ENCODE measurements at places on chromosomes 12 and 14.
A peak's percentile ranks its signal among the peaks of the same experiment; 100 is the strongest.

DNA sequence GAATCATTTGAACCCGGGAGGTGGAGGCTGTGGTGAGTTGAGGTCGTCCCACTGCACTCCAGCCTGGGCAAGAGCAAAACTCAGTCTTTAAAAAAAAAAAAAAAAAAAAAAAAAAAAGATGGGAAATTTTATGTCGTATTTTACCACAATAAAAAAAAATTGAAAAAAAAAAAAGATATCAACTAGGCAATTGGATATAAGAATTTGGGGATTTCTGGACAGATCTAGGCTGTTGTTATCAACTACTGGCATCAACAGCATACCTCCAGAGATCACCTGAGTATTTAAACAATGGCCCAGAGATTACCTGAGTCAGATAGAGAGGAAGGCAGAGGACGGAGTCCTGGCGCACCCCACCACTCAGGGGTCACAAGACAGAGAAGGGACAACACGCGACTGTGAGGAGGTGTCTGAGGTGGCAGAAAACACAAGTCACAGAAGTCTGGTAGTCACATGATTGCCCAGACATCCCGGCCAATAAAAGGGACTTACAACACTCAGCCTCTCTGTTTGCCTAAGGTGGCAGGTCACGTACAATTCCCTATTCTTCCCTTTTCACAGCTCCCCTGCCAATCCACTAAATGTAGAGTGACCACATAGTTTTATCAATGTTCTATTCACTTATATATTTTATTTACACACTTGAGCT lies 1.8 kb downstream of the SPRING1 start:
- DNase-seq: no peak

DNA sequence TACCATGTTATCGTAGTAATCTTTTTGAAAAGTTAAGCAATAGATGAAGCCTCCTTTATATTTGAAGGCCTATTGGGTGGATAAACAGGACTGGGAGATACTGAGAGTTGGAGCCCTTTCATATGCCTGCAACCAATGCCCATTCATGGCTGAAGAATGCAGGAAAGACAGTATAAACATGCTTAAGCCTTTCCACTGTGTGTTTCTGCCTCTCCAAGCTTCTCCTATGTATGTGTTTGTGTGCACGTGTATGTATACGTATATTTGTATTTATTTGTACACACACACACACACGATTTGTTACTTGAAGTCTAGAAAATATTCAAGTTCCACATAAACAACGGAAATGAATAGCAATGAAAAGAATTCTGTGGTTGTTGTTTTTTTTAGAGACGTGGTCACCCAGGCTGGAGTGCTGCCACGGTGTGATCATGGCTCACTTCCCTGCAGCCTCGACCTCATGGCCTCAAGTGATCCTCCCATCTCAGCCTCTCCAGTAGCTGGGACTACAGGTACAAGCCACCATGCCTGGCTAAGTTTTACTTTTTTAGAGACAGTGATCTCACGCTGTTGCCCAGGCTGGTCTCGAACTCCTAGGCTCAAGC lies 1453.5 kb downstream of the AACS start:
- DNase-seq: no peak

GRCh38 chr14:96088074-96088473 lies 48.9 kb downstream of the C14orf132 start:
- no peak for DNase-seq

DNA sequence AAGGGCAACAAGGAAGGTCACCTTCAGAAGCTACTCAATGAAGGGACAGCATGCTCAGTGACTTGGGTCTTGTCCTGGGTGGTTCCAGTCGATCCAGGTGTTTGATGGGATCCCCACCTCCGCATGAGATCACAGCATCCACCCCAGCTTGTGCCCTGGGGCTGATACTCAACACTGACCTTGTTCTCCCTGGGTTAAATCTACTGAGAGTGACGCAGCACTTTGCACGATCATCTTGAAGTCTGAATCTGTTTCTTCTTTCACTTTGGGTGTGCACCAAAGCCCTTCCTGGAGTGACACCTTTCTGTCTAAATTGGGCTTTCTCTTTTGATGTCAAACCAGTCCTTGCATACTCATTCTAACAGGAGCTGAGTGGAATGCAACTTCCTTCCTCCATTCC lies 13.8 kb downstream of the NOS1 start:
- DNase-seq: no peak

DNA sequence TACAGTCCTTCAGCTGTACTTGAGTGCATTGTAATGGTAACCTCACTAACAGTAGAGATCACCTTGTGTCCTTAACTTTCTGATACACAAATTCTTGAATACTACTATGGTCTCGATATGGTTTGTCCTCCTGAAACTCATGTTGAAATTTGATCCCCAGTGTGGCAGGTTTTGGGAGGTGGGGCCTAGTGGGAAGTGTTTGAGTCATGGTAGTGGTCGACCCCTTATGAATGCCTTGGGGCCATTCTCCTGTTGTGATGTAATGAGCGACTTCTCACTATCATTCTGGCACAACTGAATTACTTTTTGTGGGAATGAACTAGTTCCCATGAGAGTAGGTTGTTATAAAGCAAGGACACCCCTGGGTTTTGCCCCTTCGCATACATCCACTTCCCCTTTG lies 52.3 kb downstream of the IPO8 start:
- no peak for DNase-seq

GRCh38 chr14:86373886-86374285 lies 843.9 kb downstream of the FLRT2 start:
- DNase-seq: no peak

DNA sequence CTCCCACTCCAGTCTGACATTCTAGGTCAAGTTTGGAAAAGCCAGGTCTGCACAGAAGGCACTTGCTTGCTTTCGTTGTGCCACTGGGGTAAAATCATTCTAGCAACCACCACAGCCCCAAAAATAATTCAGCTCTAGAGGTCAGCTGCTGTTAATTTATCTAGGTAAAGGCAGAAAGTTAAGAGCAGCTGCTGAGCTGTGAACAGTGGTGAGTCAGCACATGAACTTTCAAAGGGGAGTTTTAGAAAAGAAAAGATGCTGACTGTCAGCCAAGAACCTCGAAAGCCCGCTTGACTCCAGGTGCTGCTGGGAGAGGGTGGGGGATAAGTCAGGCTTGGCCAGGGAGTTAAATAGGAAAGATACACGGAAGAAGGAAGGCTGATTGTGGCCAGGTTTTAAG lies 12.7 kb downstream of the CCDC197 start:
- no peak for DNase-seq

DNA sequence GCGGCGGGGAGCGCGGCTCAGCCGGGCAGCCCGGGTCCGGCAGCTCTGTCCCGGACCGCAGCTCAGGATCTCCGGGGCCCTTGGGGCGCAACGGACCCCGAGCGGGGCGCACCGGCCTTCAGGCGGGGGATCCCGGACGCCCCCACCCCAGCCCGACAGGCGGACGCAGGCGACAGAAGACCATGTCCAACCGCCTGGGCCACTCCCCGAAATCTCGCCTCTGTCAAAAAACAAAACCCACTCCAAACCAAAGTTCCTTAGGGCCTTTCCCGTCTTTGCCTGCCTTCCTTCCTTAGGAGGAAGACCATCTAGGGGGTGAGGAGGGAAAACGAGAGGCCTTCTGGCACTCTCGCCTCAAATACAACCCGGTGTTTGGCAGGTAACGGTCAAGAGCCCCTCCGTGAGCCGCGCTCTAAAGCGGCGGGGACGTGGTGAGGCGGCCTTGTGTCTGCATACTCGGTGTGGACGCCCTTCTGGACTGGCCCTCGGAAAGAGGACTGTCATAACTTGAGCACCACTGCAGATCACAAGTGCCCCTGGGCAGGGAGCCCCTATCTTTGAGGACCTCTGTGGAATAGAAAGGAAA lies 604 bp downstream of the HCFC2 start:
- peak; percentile 56 for DNase-seq

DNA sequence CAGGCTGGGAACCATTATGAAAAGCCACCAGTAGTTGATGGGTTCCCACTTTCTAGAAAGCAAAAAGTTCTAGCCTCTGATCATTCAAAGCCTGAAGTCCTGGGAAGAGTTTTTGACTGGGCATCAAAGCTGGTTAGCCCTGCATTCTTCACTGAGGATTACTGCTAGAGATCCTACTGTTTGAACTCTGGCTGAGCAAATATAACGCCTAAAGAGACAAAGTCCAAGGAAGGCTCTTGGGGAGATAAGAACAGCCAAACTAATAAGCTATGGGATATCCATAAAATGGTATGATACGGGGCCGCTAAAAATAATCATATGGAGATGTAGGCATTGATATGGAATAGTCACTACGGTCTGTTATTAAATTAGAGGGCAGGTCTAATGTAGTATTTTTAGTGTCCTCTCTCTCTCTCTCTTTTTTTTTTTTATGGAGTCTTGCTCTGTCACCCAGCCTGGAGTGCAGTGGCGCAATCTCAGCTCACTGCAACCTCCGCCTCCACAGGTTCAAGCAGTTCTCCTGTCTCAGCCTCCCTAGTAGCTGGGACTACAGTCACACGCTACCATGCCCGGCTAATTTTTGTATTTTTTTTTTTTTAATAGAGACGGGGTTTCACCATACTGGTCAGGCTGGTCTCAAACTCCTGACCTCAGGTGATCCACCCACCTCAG lies 35.5 kb downstream of the PLXNC1 start:
- DNase-seq: no peak

DNA sequence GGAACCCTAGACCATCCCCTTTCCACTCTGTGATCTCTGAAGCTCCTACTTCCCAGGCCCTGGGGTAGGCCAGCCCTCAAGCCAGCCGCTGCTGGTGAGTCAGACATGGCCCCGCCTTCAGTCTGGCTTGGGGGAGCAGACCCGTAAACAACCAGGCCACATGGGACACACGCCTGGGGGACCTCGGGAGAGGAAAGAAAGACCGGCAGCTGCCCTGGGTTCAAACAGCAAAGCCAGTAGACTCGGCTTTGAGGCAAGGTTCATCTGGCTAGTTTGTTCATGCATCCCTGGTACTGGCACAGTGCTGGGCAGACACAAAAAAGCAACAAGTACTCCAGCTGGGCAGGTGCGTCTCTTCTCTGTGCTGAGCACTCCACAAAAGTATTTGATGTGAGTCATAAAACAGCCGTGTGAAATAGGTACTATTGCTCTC lies 101.9 kb downstream of the SETD3 start:
- DNase-seq: no peak

- peak; percentile 67 for DNase-seq
These were observed 169.9 kb upstream of the HIF1A start for GRCh38 chr14:61525293-61526011.

DNA sequence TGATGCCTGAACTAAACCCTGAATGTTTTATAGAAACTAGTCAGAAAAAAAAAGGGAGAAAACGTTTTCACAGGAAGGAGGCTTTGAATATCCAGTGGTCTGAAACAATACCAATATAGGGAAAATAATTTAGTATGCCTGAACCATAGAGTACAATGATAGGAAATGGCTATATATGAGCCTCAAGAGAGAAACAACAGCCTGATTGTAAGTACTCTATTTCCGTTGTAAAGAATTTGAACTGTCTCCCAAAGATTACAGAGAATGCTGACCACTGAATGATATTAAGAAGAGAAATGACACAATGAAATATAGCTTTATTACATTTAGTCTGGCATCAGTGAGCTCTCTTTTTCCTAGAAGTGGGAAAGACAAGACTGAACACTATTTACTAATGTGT lies 5.5 kb upstream of the GABARAPL1 start:
- DNase-seq: no peak

GRCh38 chr14:88618476-88618875 lies 55.6 kb downstream of the ZC3H14 start:
- DNase-seq: no peak

DNA sequence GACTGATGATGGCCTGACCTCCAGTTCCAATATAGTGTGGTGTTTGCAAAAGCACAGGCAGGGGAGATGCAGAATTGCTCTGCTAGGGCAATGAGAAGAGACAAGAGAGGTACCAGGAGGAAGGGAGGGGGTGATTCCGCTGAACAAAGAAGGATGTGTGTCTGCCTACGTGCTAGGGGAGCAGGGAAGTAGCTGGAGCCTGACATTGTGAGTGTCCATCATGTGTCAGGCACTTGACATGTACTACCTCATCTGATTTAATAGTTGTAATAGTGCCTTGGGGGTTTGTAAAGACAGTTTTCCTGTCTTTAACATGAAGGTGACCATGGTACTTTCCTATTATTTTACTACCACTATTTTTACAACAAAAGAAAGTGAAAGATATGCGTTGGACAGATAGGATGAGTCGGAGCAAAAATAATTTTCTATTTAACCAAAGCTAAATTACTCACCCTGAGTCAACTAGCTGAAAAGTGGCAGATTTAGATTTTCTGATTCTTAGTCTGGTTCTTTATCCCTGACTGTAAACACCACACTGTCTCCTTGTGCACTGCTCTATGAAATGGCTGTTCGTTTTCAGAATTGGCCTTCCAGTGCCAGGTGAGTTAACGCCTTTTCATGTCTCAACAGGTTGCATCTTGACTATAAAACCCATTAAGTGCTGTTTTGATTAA lies 33.7 kb upstream of the TEAD4 start:
- DNase-seq: no peak

GRCh38 chr14:100667656-100668055 lies 59.0 kb upstream of the DLK1 start:
- peak; percentile 10 for DNase-seq

- DNase-seq: peak; percentile 85
These were observed 447 bp downstream of the CD63 start for GRCh38 chr12:55728186-55728938.

Data from psoas muscle (tissue), 8 donors.